ENCODE measurements at places on chromosomes 7 and 10.

- no peak for DNase-seq
Observed at GRCh38 chr7:126702242-126703016, 550.3 kb downstream of the GRM8 start.

DNA sequence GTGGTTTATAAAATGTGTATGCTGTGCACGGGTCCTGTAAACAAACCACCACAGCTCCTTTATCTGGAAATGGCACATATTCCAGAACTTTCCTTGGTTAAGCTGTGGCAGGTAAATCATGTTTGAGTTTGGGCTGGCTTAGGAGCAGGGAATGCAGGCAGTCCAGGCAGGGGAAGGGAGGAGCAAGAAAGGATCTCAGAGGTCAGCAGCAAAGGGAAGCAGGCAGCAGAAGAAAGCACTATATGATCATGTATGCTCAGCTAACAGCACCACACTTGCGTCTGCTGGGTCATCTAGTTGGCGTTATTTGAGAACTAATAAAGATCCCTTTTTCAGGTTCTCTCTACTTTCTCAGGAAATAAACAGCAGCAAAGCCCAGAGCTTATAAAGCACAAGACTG lies 7.8 kb downstream of the ICA1 start:
- DNase-seq = no peak

- DNase-seq = no peak
Observed at GRCh38 chr7:135185471-135186260, 15.2 kb upstream of the CYREN start.

DNA sequence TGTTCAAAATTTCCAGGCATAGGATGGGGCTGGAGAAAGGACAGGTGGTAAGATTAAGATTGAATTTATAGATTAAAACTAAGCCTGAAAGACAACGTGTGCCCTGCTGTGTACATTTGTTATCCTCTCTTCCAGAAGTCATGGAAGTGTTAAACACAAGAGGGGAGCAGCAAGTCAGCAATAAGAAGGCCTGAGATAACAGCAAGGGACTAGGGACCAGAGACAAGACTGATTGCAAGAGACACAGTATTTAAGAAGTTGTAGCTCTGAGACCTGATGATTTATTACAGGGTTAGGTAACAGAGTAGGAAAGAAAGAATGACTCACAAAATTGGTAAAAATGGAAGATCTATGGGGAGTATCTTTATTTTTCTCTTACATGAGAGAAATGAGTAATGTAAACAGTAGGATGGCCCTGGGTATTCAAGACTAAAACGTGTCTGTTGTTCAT lies 55.7 kb upstream of the COL1A2 start:
- no peak for DNase-seq

- no peak for DNase-seq
Observed at GRCh38 chr10:78712147-78712546, 356.6 kb upstream of the ZMIZ1 start.

GRCh38 chr10:95467162-95467599 lies 94.0 kb downstream of the SORBS1 start:
- DNase-seq = peak; percentile 89

DNA sequence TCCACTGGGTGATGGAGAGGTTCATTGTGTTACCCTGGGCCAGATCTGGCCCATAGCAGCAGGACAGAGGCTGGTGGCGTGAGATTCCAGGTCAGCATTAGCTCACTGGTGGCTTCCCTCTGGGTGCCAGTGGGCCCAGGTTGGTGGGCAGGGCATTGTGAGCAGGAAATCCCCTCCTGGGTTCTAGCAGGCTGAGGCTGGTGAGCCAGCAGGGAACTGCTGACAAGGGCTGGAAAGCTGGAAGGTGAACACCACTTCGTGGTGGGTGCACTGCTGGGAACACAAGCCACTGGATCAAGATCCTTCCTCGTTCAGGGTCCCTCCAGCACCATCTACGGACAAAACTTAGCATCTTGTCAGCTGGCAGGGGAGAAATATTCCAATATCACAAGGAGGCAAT lies 259.2 kb upstream of the FZD1 start:
- DNase-seq = no peak

DNA sequence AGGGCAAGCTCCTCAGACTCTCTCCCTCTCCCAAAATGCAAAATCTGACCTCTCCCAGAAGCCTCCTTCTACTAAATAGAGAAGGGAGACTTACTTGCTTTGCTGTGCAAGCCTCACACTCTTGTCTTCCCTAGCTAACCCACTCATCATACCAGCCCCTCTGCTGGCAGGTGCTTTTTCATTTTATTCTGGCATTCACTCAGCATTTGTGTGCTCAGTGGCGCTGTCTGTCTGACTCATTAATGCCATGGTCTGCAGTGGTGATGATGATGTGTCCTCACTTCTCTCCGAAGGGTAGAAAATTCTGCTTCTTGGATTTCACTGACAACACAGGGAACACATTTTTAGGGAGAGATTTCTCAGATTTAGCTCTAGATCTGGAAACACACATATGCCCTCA lies 22.0 kb upstream of the BTRC start:
- no peak for DNase-seq

DNA sequence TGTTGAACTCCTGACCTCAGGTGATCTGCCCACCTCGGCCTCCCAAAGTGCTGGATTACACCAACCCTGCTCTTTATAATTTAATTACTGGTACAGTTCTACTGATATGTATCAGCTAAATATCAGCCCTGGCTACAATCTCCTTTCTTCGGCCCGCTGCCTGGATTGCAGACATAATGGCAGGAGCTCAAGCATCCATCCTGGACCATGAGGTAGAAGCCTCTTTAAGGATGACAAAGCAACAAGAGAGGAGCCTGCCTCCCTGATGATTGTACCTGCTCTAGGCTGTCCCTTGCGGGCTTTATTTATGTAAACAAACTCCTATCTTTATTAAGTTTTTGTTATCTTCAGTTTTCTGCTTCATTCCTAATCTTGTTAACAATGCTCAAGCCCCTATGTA lies 5.6 kb upstream of the PSAP start:
- DNase-seq = no peak

GRCh38 chr10:130201043-130201380 lies 64.8 kb downstream of the GLRX3 start:
- DNase-seq = no peak

DNA sequence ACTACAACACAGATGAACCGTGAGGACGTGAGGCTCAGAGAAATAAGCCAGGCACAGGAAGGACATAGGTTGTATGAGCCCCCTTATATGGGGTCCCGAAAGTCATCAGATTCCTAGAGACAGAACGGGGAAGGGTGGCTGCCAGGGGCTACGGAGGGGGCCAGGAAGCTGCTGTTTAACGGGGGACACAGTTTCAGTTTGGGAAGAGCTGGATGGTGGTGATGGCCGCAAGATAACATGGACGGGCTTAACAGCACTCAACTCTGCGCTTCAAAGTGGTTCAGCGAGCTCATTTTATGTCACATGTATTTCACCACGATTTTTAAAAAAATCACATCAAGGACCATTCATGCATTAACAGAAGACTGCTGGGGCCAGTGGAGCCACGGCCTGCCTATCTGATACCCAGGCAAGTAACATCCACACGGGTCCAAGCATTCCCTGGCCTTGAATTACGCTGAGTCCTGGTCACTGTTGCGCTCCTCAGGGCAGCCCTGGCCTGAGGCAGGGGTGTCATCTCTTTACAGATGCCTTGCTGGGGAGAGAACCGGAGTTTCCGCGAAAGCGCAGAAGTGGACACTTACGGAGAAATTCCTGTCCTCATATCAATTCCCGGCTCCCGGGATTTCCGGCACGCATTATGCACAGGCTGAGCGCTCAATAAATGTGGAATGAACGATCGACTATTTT lies 1.5 kb downstream of the CARD11 start:
- DNase-seq = no peak

GRCh38 chr10:113471241-113471996 lies 81.4 kb upstream of the HABP2 start:
- DNase-seq = no peak

- no peak for DNase-seq
Observed at GRCh38 chr7:71198887-71199286, 66.9 kb downstream of the GALNT17 start.

DNA sequence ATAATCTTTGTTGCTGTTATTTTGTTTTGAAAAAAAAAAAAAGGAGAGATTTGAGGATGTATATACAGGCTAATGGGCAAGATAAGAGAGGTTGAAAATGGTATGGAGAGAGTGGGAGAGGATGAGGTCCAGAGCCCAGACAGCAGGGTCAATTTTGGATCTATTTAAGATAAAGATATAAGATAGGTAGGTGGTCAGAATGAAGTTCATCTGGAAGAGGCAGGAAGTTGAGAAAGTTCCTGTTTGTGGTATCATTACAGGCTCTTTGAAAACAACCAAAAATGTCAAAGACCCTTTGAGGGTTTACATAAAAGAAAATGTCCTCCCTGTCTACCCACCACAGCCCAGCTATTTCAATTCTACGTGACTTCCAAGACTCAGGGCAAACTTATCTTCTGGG lies 7.5 kb downstream of the CEP41 start:
- no peak for DNase-seq

DNA sequence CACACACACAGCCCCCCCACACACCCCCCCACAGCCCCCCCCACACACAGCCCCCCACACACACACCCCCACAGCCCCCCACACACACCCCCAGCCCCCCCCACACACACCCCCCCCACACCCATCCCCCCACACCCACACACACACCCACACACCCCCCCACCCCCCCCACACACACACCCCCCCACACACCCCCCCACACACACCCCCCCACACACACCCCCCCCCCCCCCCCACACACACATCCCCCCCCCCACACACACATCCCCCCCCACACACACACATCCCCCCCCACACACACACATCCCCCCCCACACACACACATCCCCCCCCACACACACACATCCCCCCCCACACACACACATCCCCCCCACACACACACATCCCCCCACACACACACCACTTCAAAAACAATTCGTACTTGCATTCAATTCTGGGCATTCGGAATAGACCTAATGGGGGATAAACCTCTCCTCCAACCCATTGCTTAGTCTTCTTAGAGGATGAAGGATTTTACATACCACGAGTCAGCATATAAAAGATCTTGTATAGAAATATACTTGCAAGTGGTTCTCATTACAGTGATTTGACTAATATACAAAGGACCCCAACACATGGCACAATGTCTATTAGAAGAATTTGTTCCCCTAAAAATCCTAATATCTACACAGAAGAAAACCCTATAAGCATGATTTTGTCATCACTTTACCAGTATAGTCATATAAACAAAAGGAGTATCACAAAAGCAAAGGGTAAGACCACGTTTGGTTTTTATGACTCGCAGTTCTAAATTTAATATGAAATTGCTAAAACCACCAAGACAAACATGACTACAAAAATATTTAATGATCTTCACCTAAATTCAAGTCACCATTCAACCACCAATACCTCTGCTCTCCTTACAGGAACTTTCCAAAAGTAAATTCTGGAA lies 80.9 kb downstream of the DIP2C start:
- DNase-seq = no peak

GRCh38 chr7:81626008-81626407 lies 143.8 kb downstream of the HGF start:
- no peak for DNase-seq

- DNase-seq = no peak
Observed at GRCh38 chr7:150439967-150440366, 10.5 kb upstream of the GIMAP8 start.

GRCh38 chr7:112452102-112452888 lies 2.0 kb downstream of the IFRD1 start:
- peak; percentile 88 for DNase-seq

GRCh38 chr10:131211559-131211958 lies 100.0 kb downstream of the TCERG1L start:
- no peak for DNase-seq

DNA sequence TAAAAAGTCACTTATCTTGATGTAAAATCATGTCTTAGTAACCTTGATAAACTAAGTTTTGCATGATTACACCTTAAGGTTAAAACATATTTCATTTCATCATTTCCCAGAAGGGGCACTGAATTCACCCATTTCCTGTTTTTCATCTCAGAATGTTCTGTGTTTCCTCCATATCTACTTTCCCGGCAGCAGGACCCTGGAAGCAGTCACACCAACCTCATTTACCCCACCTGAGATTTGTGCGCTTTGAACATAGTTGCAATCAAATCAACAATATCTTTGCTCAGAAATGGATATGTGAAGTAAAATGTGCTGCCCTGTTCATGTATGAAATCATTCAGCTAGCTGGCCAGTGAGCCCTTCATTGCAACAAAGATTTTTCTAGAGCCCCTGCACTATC lies 46.8 kb downstream of the IKZF1 start:
- no peak for DNase-seq

DNA sequence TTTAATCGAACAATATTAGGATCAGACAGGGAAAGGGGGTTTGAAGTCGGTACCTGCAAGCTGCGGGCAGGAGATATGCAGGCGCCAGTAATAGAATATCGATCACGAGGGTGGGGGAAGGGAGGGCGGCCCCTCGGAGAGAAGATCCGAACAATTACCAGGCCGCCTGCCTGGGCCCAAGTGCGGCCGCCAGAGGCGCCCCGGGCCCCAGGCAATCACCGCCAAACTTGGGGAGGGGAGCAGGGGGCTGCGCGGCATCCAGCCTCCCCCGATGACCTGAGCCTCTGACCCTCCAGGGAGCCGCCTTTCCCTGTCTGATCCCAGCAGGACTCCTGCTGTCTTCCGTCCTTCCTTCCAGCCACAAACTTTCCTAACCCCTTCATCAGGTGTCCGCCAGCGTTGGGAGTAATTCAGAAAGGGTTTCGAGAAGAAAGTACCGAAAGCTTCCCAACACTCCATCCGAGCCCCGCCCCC lies 1.1 kb downstream of the NKX1-2 start:
- DNase-seq = no peak

- DNase-seq = no peak
Observed at GRCh38 chr10:77253147-77253545, 384.5 kb downstream of the KCNMA1 start.

GRCh38 chr10:17647326-17647725 lies 3.4 kb downstream of the STAM start:
- no peak for DNase-seq

DNA sequence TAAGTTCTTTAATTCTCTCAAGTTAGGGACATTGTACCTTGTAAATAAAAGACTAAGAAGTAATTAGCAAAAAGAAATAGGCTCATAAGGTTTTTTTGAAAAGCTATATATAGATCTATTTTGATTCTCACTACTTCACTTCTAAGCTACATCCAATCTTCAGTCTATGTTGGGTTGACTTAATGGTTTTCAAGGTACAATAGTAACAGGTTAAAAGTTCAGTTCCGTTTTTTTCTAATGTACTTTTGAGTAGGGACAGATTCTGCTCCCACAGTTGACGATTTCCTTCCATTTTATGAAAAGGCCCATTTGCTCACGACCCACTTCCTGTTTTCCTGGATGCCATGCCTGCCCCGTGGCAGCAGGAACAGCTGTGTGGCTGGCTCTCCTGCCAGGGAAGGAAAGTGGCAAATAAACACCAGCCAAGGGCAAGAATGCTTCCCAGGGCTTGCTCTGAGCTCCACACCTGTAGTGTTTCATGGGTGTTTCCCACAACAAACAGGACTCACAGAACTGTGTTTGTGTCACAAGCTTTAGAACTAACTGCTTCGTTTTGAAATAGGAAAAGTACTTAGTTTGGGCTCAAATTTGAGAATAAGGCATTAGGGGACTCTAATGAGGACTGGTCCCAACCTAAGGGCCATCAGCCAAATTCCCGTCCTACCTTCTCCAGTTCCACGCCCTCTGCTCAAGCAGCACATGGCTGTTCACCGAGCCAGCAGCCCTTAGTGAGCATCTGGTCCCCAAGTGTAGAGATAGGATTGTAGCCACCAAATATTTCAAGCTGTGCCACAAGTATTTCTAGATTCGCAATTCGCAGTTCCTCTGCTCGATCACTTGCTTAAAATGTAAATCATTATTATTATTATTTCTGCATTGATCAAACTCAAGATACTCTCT lies 240.7 kb downstream of the COBL start:
- no peak for DNase-seq

Data from sigmoid colon (tissue), 7 donors.